ENCODE measurements at places on chromosomes 2 and 18.
A peak's percentile ranks its signal among the peaks of the same experiment; 100 is the strongest.

- peak; percentile 62 for DNase-seq
Observed at GRCh38 chr2:215461836-215462532, 26.1 kb upstream of the FN1 start.

DNA sequence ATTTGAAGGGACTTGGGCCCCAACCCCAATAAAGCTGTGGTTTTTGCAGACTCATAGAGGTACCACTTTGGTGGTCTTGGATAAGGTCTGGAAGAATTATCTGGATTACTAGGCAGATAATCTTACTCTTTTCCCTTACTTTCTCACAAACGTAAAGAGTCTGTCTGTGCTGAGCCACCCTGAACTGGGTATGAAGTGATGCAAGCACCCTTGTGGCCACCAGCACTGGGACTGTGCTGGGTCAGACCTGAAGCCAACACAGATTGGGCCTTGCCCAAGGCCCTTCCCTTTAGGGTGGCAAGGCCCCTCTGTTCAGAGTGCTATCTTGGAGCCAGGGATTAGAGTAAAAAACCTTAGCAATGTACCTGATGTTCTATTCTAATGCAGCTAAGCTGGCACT is 827.0 kb upstream of the RAB6C start:
- no peak for DNase-seq

- DNase-seq = no peak
Observed at GRCh38 chr2:16014802-16015201, 74.5 kb downstream of the MYCN start.

DNA sequence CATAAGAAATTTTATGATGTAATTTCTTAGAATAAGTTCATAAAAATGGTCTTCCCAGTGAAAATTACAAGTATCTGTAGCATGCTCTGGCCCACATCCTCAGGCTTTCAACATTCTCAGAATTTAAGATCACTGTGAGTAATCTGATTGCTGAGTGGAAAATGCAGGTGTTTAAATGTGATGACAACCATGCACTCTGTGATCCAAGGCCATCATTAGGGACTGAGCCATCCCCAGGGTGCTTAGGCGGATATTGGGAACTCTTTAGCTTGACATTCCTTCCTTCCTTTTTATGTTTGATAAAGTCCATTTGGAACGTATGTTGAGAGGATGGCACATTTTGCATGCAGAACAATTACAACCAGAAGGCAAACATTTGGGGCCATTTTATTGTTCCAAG is 95.5 kb downstream of the ARL4C start:
- DNase-seq = no peak

DNA sequence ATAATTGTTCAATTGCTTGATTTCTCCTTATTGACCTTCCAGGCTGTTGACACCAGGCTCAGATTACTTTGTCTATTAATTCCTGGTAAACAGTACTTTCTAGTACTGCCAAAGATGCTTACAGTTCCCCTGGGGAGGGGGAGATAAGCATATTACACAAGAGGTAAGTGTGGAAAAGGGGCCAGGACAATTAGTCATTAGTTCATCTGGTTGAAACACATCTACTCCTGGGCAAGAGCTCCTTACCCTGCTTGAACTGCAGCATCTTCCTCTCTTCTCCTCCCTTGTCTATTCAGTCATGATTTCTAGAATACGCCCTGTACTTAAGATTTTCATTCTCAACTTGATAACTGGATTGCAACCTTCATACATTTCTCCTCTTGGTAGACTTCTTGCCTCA is 10.4 kb upstream of the SPATS2L start:
- no peak for DNase-seq

GRCh38 chr18:74446631-74447403 is 10.3 kb downstream of the DIPK1C start:
- no peak for DNase-seq

DNA sequence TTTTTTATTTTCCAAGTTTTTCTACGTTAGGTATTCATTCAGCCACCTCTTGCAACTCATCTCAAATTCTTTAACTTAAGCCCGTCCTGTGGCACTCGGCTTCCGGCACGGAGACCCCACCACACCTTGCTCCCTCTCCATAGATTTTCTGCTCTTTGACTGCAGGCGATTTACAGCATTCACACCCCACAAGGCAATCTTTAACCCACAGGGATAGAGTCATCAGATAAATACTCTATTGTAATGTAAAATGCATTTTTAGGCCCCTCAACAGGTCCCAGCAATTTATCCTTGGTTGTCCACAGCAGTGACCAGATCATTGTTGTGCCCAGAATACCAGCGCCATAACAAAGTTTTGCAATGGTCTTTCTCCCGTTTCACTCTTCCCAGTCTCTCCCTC is 132.3 kb upstream of the EPHA4 start:
- no peak for DNase-seq

DNA sequence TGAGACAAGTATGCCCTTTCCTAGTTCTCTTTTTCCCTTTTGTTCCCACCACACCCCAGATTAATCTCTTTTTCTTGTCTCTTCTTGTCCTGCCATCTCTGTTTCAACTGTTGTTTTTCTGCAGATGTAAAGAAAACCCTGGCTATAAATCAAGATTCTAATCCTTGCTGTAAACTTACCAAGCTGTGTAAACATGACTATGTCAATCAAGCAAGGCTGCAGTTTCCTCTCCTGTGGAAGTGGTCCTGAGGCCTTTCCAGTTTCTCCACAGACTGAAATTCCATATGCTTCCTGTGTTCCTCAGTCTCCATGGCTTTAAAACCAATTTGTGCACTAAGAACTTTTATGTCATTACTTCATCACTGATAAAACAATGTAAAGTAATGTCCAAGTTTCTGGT is 288.8 kb upstream of the PIK3C3 start:
- DNase-seq = no peak

GRCh38 chr2:156573710-156574109 is 137.5 kb downstream of the GPD2 start:
- no peak for DNase-seq

DNA sequence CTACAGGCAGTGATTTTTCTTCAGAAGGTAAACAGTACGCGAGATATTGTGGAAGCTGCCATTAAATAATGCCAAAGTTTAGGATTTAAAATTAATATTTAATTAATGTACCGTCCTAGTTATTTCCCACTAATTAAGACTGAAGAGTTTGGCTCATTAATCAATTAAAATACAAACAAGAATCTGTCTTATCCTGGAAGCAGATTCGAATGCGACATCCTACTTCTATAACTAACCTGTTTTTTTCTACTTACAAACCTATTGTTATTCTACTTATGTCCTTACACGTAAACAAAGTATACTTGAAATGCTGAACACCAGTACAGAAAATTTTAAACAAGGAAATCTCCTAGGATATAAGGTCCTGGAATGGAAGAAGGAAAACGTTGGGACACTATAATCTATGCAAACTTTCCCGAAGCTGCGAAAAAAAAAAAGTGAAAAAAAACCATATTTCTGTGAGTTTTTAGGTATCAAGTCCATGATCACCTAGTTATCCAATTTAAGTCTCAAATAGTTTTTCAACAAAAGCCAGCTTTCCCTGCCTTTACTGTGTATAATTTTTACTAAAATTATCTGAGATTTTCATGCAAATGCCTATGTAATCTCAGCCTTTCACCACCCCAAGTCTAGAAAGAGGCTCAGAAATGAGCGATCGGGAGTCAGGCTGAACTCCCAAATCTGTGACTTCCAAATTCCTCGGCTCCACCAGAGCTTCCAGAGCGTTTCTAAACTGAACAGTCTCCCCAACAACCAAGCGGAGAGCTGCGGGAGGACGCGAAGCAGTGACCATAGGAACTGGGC is 1.2 kb upstream of the C2orf15 start:
- no peak for DNase-seq

DNA sequence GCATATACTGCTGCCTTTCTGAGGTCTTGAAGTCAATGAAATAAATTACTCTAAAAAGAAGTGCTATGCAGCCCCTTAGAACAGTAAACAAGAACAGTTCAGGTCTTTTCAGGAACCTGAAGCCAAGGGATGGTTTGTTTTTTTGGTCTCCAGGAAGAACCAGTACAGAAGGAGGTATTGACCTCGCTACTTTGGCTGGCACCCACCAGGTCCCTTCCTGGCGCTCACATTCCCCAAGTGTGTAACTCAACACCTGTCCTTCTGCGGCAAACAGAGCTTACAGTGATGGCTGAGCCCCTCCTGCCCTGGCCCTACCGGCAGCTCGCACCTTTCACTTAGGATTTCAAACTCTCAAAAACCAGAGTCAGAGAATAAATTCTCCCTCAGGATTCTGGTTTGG is 51.9 kb downstream of the SETBP1 start:
- no peak for DNase-seq

GRCh38 chr2:180907731-180908130 is 72.7 kb upstream of the UBE2E3 start:
- peak; percentile 78 for DNase-seq

GRCh38 chr2:227462462-227462951 is 9.4 kb upstream of the AGFG1 start:
- DNase-seq = no peak
